H54 (cell line): ENCODE measurements at places on chromosomes 6 and 20.

- DNase-seq: no peak
These were observed 22.1 kb upstream of the ARHGAP18 start for GRCh38 chr6:129732034-129732433.

DNA sequence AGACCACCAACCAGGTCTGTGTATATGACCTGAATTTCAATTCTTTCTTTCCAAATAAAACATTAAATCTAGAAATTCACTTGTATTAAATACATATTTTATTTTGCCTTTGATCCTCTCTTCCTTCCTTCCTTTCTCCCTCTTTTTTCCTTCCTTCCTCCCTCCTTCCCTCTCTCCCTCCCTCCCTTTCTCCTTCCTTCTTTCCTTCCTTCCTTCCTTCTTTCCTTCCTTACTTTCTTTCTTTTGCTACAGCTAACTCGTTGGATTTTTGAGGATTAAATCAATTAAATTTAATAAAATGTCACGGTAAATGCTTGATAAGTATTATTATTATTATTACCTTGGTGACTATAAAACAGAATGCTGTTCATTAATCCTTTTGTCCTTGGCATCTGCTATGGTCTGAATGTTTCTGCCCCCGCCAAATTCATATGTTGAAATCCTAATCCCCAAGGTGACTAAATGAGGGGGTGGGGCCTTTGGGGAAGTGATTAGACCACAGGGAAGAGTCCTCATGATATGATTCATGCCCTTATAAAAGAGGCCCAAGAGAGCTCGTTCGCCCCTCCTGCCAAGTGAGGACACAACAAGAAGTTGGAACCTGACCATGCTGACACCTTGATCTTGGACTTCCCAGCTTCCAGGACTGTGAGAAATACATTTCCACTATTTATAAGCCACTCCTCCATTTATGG, 67.6 kb upstream of the BTBD3 start:
- no peak for DNase-seq

DNA sequence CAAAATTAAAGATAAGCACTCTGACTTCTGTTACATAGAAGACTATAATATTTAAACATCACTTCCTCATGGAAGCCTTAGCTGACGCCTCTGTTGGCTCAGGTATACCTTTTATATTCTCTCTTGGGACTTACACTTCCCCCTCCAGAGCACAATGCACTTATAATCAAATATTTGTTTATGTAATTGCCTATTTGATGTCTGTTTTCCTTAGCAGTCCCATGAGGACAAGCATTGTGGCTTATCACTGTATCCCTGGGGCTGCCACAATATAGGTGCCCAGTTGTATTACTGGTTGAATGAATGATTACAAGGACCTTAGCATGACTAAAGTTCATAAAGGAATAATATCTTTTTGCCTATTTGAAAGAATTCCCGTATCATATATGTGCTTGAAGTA, 186.7 kb upstream of the VGLL2 start:
- DNase-seq: no peak

GRCh38 chr6:43248791-43249190, 5.5 kb downstream of the TTBK1 start:
- no peak for DNase-seq
